ENCODE measurements at places on chromosomes 12 and 14.

DNA sequence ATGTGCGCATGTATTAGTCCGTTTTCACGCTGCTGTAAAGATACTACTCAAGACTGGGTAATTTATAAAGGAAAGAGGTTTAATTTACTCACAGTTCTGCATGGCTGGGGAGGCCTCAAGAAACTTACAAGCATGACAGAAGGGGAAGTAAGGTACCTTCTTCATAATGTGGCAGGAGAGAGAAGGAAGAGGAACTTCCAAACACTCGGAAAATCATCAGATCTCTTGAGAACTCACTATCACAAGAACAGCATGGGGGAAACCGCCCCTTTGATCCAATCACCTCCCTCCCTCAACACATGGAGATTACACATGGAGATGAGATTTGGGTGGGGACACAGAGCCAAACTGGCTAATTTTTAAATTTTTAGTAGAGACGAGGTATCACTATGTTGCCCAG is 41.8 kb upstream of the SNX6 start:
- DNase-seq = no peak

- no peak for DNase-seq
Observed at GRCh38 chr14:99575043-99576023, 28.7 kb downstream of the CCDC85C start.

GRCh38 chr14:64114166-64114565 is 180.0 kb downstream of the ESR2 start:
- peak; percentile 37 for DNase-seq

DNA sequence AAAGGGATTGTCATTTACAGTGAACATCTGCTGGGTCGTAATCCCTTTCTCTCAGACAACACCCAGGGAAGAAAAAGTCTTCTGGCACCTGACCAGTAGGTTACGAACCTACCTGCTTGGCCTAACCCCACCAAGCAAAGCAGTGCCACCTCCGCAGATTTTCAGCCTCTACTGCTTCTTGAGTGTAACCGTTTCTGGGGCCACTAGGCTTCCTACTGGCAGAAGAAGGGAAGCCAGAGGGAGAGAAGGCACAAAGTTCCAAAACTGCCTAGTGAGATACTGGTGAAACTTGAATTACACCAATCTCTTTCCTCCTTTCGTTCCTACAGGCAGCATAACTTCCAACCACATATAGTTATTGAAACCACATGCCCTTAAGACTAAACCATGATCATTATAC is 383.6 kb downstream of the BCAT1 start:
- no peak for DNase-seq

DNA sequence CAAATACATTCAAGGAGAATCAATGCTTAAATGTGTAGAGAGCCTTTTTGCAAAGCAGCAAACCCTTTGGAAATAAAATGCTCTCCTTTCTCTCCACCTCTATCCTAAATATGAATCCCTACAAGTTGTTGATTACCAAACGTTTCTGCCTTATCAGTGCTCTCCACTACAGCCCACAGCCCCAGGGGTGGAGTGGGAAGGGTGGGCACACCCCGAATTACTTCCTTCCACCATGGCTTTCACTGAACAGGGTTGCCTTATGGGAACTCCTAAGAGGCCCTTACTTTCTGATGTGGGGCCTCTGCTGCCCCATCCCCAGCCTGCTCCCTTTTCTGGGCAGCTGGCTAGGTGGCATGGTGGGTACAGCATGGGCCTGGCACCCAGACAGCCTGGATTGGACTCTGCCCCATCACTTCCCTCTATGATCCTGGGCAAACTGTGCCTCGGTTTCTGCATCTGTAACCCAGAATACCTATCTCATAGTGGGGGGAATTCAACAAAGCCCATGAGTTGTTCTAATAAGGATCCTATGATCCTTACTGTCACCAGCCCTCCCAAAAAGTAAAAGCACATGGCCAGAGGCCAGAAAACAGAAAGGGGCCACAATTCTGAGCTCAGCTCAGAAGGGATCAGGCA is 16.1 kb downstream of the AK7 start:
- no peak for DNase-seq

GRCh38 chr12:39846971-39847650 is 227.5 kb upstream of the ABCD2 start:
- no peak for DNase-seq

DNA sequence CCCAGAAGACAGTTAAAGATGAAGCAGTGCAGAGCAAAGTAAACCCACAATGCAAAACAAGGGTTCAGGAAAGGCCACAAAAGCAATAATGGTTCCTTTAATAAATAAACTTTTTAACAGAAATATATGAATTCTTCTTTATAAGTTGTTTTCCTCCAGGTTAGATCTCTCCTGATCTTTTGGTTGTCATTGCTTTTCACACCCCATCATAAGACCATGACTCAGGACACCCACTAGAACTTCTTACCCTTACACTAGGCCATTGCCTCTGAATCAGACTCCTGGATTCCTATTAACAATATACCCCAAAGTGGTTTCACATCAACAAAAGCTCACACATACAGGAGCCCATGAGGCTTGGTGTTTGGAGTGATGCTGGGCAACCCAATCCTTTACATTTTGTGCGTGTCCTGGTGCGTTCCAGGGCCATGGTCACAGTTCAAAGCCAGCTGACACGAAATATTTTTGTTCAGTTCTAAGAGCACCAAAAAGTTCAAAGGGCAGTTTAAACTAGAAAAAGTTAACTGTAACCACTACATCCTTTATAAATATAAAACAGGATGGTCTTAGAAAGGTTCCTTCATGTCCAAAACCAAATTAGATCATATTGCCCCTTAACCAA is 187.0 kb downstream of the EPS8 start:
- DNase-seq = no peak

GRCh38 chr12:110689281-110690126 is 589 bp upstream of the HVCN1 start:
- DNase-seq = peak; percentile 88

DNA sequence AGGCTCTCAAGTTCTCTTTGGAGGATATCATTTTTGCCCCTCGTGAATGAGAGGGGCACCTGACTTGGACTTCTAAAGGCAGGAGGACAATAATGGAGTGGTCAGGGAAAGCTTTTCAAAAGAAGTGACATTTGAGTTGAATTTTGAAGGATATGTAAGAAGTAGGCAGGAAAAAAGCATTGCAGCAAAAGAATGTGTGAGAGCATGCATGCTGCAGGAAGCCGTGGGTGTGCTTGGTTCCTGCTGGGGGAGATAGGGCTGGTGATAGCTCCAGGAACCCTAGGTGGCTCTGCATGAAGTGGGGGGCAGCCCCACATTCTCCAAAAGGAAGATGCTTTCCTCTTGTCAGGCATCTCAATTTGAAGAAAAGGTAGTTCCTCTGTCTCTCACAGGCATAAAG is 23.1 kb downstream of the ACVR1B start:
- no peak for DNase-seq

DNA sequence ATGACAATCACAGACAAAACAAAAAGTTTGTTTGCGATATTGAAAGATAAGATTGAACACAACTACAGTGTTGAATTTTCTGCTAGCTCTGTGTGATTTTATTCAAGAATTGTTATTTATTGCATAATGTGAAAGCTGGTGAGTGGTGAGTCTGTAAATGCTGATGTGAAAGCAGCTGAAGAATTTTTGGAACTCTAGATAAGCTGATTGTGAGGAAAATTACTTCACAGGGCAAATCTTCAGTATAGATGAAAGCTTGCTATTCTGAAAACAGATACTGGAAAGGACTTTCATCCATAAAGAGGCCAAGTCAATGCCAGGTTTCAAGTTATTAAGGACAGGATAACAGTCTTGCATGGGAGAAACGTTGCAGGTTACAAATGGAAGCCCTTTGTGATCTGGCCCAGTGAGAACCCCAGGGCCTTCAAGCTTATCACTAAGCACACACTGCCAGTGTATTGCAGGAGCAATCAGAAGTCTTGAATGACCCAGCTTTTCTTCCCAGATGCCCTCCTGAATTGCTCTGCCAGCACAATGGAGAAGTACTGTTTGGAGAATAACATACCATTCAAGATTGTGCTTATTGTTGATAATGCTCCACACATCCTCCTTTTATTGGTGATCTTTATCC is 153.7 kb downstream of the PCNX1 start:
- DNase-seq = no peak

- DNase-seq = no peak
Observed at GRCh38 chr12:122228092-122228491, 2.2 kb upstream of the DIABLO start.

DNA sequence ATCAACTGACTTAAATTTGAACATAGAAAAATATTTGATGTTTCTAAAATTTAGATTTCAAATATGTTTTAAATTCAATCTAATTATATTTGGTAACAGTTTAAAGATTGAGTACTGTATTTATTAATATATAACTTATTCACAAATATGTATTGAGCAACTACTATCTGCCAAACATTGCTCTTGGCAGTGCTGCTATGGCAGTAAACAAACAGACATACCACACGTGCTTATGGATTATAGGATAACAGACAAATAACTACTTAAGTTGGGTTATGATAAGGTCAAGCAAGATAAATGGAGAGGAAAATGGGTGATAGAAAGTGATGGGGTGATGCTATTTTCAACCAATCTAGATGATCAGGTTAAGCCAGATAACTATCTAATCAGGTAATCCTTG is 538.1 kb downstream of the C12orf50 start:
- DNase-seq = no peak

GRCh38 chr12:113208041-113208934 is 13.0 kb upstream of the TPCN1 start:
- peak; percentile 77 for DNase-seq

- DNase-seq = peak; percentile 61
Observed at GRCh38 chr14:29637411-29637810, 290.2 kb downstream of the PRKD1 start.

DNA sequence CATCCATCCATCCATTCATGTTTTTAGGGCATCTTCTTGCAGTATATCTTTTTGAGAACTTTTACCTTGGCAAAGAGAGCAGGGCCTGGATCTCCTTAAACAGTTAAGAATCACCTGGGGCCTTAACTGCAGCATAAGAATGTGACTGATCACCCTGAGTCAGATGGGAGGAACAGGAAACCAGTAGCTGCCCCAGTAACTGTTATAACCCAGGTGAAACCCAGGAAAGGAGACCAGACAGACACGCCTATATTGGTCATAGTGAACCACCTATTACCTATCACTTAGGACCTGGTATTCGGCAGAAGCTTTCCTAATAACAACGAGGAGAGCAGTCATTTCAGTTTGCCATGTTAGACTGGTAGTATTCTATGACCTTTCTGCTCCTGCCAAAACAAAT is 43.4 kb upstream of the NR2C1 start:
- DNase-seq = no peak

DNA sequence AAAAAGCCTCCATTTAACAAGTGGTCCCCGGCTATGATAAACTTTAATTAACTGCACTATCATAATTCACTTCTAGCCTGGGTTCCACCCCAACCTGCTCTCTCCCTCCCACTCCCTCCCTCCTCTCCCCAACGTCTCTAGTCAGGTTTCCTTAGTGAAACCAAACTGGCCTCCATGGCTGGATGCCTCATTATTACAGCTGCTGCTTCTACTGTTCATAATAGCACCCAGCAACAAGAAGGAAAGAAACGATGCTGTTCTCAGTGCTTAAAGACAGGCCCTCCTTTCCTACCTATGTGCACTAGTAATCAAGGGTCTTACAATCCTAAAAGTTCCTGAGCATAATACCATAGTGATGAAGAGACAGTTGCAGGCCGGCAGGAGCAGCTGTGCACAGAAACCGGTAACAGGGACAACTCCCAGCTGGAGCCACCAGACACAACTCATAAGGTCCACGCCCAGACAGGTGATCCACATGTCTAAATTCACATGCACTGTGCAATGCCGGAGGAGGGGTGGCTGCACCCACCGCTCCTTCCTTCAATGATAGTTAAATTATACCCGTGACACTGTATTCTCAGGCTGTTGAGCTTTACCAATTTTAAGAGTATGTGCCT is 6.2 kb downstream of the IRF2BPL start:
- DNase-seq = no peak

GRCh38 chr12:78540606-78541336 is 323.8 kb upstream of the SYT1 start:
- no peak for DNase-seq

DNA sequence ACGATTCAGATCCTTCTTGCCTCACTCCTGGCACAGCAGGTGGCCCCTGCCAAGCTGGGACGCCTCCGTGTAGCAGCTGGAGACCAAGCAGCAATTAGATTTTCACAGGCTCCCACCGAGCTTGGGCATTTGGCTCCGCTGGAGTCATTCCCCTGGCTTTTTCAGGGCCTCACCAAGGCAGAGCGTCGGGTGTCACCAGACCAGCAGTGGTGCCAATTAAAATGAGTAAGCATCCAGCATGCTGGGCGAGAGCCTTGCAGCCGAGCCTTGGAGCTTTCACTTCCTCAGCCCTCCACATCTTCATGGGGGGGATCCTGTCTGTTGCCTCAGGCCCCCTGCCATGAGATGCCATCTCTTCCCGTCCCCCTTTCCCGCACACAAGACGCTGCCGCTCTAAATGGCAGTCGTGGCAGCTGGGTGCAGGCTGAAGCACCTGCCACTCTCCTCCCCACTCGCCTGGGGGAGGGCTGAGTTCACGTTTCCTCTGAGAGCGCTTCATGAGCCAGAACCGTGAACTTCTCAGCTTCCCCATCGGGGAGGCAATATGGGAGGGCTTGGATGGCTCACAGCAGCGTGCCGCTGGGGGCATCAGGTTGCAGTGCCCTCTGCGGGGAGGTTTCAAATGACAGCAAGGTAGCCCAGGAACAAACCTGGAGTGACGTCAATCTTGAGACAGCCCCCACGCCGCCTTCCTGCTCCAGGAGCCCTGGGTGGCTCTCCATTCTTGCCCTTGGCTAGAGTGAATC is 11.7 kb downstream of the TPCN1 start:
- DNase-seq = peak; percentile 77

DNA sequence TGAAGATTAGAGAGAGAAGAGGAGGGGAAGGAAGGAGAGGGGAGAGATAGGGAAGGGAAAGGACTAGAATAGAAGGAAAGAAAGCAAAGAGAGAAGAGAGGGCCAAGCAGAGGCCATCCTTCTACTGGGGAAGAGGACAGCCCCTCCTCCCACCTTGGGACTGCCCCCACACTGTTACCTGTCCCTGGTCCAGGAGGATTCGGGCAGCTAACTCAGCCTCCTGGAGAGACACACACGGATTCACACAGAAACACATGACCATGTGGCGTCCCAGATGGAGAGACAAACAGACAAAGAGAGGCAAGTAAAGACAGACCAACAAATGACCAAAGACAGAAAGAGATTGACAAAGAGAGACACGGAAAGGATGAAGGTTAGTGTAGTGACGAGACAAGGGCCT is 2.2 kb downstream of the NDRG2 start:
- no peak for DNase-seq

DNA sequence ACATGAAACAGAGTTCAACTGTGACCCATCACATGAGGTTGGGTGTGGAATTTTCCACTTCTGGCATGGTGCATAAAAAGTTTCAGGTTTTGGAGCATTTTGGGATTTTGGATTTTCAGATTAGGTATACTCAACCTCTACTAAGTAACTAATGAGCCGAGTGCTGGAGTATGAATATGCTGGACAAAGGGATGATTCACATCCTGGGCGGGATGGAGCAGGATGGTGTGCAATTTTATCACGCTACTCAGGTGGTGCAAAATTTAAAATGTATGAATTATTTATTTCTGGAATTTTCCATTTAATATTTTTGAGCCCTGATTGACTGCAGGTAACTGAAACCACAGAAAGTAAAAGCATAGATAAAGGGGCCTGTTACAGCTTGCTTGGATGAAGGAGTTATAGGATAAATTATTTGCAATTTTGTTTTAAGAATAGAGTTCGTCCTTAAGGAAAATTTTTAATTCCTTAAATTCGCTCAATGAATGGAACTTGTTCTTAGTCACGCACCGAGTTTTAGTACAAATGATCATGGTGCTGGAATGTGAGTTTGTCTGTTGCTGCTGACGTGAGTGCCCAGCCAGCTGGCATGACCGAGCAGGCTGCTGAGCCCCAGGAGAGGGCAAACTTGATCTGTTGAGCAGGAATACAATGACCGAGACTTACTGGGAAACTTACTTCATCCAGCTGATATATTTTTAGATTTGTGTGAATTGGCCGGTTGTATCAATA is 176.3 kb downstream of the ESR2 start:
- peak; percentile 76 for DNase-seq
